ENCODE measurements at places on chromosomes 5 and 9.

- no peak for DNase-seq
Observed at GRCh38 chr5:156481741-156482140, 154.8 kb downstream of the SGCD start.

DNA sequence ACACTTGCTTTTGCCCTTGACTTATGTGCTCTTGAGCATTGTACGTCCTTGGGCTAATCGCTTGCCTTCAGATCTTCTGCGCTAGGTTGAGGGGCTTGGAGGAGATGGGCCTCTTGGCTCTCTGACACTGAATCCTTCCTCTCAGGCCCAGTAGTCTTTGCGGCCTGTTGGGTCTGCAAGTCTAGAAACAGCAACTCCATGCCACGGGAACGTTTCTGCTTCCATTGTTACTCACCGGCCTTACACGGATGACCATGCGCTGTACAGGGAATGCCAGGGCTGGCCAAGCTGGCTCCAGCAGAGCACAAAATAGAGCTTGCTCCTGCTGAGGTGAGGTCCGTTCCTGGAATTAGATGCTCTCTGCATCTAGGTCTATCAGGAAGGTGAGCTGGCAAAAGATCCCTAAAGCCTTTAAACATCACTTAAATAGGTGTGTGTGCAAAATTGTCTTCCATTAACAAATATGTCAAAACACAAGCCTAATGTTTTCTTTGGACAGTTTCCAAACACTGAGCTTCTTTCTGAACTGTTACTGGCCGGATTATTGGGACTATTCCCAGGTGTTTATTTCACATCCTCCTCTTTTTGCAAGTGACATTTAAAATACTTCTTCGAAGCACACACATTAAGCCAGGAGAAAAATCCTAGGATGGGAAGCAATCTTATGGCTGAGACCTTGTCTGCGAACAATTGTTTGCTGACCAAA, 29.7 kb downstream of the DAPK1 start:
- no peak for DNase-seq

- no peak for DNase-seq
Observed at GRCh38 chr5:141869514-141869913, 8.7 kb downstream of the PCDH1 start.

- DNase-seq: no peak
Observed at GRCh38 chr9:76486151-76486550, 27.2 kb downstream of the GCNT1 start.

GRCh38 chr9:3410461-3410860, 115.3 kb downstream of the RFX3 start:
- DNase-seq: no peak

GRCh38 chr9:112059145-112059965, 115.7 kb downstream of the SUSD1 start:
- no peak for DNase-seq

DNA sequence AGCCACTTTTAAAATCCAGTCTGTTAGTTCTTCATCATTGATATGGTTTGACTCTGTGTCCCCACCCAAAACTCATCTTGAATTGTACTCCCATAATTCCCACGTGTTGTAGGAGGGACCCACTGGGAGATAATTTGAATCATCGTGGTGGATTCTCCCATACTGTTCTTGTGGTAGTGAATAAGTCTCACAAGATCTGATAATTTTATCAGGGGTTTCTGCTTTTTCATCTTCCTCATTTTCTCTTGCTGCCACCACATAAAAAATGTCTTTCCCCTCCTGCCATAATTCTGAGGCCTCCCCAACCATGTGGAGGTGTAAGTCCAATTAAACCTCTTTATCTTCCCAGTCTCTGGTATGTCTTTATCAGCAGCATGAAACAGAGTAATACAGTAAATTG, 26.9 kb upstream of the SH3TC2 start:
- no peak for DNase-seq

DNA sequence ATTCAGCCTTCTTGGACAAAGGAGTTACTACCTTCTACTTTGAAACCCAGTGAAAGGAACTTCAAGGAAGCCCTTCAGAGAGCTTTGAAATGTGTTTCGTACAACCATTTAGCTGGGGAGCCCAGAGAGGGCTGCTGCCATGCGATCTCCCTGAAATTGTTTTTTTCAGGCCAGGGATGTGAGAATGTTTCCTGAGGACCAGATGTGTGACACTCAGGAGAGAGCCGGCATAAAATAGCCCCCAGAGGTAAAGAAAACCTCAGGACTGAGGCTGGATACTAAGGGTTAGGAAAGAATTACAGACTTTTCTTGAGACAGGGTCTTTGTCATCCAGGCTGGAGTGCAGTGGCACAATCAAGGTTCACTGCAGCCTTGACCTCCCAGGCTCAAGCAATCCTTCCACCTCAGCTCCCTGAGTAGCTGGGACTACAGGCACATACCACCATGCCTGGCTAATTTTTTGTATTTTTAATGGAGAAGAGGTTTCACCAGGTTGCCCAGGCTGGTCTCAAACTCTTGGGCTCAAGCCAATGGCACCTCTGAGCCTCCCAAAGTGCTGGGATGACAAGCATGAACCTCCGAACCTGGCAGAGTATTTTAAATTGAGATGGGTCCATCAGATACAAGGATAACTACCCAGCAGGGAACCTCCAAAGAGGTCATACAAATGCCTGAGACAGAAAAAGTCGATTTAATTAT, 8.4 kb downstream of the RPL37 start:
- no peak for DNase-seq

GRCh38 chr9:14347406-14348122, 33.6 kb upstream of the NFIB start:
- peak; percentile 79 for DNase-seq
